ENCODE measurements at places on chromosomes 12 and 14.

DNA sequence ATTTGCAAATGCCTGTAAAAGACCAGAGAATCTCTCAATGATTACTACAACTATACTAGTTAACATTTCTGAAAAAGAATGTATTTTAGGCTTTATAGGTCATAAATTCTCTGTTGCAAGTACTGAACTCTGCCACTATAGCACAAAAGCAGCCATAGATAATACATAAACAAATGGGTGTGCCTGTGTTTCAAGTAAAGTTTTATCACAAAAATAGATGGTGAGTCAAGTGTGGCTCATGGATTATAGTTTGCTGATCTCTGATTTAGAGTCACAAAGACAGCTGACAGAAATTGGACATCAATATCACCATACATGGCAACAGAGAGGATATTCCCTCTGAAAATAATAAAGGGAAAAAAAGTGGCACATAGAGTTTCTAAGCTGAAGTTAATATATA lies 68.1 kb downstream of the FSCB start:
- no peak for DNase-seq

- no peak for DNase-seq
Observed at GRCh38 chr14:53695692-53696214, 260.9 kb downstream of the BMP4 start.

DNA sequence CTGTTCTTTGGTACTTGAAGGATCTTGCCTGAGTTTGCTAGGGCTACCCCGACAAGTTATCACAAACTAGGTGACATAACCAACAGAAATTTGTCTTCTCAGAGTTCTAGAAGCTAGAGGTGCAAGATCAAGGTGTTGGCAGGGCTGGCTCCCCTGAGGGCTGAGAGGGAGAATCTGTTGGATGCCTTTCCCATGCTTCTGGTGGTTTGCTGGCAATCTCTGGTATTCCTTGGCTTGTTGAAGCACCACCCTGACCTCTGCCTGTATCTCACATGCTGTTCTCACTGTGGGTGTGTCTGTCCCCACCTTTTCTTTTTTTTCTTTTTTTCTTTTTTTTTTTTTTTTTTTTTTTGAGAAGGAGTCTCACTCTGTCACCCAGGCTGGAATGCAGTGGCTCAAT lies 81.2 kb downstream of the VCPKMT start:
- DNase-seq = no peak

GRCh38 chr12:122064025-122064777 lies 14.4 kb upstream of the MLXIP start:
- DNase-seq = no peak

GRCh38 chr14:75566321-75566720 lies 12.1 kb upstream of the FLVCR2 start:
- peak; percentile 14 for DNase-seq

- no peak for DNase-seq
Observed at GRCh38 chr14:23483236-23483854, 13.8 kb downstream of the NGDN start.

GRCh38 chr14:34107441-34107840 lies 156.6 kb upstream of the EGLN3 start:
- DNase-seq = no peak

DNA sequence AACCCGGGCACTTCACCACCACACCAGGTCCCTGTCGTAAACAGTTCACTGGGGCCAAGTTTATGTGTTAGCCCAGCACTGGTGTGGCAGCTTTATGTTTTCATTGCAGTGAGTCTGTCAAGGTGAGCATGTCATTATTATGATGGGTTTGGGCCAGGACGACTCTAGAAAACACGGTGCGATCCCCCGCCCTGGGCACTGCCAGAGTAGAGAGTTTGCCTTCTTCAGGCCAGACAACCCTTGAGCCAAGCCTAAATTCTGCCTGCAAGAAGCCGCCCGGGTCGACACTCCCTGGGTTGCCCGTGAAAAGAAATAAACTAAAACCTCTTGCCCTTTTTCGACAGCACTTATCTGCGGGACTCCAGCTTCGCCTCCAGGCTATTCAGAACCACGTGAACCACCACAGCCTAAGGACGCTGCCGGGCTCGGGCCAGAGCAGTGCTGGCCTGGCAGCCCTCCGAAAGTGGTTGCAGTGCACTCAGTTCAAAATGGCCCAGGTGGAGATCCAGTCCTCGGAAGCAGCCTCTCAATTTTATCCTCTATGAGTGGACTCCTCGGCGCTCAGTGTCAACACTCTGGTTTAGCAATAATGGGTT lies 81.8 kb downstream of the PRIMA1 start:
- DNase-seq = no peak

- DNase-seq = no peak
Observed at GRCh38 chr12:54956818-54957641, 27.5 kb downstream of the TESPA1 start.

- DNase-seq = no peak
Observed at GRCh38 chr14:61972711-61973110, 210.5 kb downstream of the SNAPC1 start.

DNA sequence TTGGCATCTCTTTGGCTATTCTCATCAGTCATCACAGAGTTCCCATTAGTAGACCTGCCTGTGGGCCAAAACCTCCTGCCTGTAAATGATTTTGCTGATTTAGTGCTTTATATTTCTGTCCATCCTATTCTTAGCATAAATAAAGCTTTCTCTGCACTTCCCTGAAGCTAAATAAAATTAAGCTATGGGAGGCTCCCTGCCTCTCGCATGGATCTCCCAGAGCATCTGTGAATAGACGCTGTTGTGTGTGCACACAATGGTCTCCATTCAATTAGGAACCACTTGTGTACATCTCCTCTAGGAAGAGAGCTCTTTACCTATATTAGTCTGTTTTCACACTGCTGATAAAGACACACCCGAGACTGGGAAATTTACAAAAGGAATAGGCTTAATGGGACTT lies 80.4 kb downstream of the PPFIBP1 start:
- no peak for DNase-seq

DNA sequence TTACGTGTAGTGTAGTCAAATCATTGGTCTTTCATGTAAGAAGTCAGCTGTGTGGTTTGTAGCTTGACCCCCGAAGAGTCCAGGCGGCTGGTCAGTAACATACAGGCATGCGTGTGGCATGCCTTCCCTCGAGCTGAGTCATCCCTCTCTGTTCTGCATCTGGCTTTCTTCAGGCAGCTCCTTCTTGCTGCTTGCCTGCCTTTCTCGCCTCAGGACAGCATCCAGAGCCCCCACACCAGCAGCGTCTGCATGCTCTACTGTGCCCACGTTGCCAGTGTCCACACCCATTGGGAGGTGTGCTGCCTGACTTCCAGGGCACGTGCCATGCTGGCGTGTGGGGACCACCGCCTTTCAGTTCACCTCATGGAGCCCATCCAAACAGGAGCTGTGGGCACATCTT lies 96.8 kb downstream of the EP400 start:
- DNase-seq = no peak

DNA sequence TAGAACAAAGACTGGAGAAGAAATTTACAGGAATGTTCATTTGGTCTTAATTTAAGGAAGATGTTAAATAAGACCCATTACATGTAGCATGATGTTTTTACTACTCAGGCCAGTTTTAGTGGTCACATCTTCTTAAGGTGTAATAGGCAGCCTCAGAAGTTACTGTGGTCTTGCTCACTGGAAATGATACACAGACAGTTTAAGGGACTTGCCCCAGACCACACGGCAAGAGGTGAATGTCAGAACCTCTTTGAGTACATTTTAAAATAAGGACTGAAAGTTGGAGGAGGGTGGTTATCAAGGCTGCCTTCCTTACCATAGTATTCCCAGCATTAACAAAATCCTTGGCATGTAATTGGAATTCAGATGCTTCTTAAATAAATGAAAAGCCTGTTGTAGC lies 37.9 kb downstream of the LRRK2 start:
- no peak for DNase-seq

DNA sequence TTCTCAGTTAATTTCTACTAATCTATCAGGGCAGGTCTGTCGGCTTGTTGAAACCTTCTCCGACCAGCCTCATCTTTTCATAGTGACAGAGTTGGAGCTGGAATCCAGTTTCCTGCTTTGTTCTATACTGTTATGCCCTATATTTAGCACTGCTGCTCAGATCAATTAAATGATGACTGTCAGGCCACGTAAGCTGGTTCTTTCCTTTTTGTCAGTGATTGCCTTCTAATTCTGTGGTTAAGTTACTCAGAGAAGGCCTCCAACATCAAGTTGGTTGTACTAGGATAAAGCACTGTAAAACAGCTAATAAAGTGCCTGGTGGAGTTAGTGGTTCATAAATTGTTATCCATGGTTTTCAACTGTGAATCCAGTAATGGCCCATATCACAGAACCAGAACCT lies 22.6 kb downstream of the DERA start:
- DNase-seq = no peak

GRCh38 chr12:115354007-115354890 lies 670.3 kb upstream of the TBX3 start:
- DNase-seq = no peak

DNA sequence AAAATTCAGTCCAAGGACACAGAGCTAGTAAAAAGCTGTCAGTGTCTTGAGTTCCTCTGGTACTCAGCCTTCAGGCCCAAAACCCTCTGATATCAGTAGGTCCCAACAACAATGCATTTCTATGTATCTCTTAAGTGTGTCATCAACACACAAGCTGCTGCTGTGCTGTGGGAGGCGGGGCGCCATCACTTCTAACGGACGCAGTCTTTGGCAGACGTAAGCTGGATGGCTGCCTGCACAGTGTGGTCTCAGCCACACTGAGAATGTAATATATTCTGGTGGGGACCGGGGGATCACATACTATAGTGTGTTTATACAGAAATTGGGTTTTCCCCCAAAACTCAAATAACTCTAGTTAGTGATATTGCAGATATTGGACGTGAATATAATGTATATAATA lies 123.9 kb downstream of the SUDS3 start:
- DNase-seq = no peak

DNA sequence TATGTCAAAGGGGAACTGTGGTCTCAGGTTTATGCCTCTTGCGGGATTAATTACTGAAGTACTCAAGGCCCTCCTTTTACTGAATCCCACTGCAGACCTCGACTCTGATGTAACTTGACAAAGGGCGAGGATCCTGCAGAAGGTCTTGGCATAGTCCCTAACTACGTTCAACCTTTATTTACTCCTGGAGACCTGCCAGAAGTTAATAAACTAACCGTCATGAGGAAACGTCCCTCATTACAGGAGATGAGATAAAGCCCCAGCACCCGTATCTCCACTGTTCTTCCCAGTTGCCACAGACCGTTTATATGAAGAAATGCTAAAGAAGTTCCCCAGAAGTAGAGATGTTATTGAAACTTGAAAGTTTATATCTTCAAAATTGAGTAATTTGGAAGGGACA lies 190.9 kb downstream of the ETV6 start:
- DNase-seq = no peak

GRCh38 chr14:95490138-95490509 lies 26.3 kb downstream of the SYNE3 start:
- no peak for DNase-seq

DNA sequence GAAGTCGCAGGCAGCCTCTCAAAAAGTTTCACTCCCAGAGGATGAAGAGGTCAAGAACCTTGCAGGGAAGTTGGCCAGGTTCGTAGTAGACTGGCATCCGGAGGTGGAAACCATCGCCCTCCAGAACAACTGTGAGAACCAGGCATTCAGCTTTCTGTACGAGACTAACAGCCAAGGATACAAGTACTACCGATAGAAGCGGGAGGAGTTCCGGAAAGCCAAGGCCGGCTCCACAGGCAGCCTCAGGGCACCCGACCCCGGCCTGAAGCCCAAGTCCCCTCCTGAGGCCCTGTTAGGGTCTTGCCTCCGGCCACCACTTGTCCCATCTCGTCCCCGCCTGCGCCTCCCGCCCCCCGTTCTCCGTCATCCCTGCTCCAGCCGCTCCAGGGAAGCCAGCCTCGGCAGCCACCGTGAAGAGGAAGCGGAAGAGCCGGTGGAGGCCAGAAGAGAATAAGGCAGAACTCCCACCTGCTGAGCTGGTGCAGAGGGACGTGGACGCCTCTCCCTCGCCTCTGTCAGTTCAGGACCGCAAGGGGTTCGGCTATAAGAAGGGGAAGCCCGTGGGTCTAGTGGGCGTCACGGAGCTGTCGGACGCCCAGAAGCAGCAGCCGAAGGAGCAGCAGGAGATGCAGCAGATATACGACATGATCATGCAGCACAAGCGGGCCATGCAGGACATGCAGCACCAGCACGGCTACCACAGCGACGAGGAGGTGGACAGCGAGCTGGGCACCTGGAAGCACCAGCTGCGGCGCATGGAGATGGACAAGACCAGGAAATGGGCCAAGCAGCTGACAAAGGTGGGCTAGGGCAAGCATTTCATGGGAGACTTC lies 366.8 kb upstream of the ATXN7L3B start:
- no peak for DNase-seq

DNA sequence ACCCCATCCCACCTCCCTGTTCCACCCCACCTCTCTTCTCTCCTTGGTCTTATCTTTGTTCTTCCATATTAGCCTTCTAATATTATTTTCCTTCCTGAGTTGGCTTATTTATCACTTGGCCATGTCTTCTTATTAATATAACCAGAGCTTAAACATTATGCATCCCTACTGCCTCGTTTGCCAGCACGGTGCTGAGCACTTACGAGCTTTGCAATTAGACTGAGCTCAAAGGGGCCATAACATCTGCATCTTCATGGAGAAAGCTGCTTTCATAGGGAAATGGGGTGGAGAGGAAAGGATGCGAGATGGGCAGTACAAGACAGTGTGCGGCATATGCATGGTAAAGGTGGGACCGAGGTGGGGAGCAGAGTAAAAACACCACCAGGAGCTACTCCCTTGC lies 342.8 kb downstream of the FUT8 start:
- no peak for DNase-seq

- DNase-seq = no peak
Observed at GRCh38 chr14:74064426-74064825, 19.8 kb downstream of the ALDH6A1 start.

GRCh38 chr12:18932211-18932610 lies 194.3 kb downstream of the CAPZA3 start:
- no peak for DNase-seq

DNA sequence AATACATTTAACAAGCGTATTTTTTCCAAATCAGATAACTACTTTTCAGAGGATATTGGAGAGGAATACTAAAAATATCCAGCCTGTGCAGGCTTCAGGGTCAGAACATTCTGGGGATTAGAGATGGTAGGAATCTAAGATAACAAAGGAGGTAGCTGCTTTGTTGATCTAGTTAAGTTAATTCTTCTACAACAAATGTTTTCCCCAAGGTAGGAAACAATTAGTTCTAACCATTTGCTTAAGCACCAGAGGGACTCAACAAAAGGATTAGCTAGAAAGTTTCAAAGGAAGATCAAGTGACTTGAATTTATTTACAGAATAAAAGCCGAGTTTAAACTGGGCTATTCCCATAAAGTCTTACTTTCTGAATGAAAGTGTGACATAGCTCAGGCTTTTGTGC lies 524.2 kb downstream of the TMTC2 start:
- DNase-seq = no peak

GRCh38 chr14:81536241-81536771 lies 2.7 kb upstream of the SEL1L start:
- DNase-seq = no peak

GRCh38 chr12:110107369-110108281 lies 16.5 kb upstream of the IFT81 start:
- no peak for DNase-seq

GRCh38 chr14:92759300-92759678 lies 10.9 kb upstream of the LGMN start:
- DNase-seq = no peak
